ENCODE measurements at places on chromosomes 16 and 17.

DNA sequence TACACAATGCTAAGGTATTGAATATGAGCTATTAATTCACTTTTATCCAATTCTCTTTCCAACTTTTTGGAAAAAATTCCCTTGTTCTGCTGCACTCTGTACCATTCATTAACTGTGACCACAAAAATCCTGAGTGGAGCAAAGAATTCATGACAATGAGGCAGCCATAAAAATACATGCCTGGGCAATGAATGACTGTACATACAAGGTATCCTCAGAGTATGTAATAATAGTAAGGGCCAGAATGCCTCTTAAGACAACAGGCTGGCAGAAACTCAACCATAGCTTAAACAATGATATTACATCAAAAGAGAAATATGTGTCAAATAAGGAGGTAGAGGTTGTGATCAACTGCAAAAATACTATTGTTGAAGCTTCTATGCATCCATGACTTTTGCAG is 74.7 kb upstream of the CA10 start:
- DNase-seq, result no peak

DNA sequence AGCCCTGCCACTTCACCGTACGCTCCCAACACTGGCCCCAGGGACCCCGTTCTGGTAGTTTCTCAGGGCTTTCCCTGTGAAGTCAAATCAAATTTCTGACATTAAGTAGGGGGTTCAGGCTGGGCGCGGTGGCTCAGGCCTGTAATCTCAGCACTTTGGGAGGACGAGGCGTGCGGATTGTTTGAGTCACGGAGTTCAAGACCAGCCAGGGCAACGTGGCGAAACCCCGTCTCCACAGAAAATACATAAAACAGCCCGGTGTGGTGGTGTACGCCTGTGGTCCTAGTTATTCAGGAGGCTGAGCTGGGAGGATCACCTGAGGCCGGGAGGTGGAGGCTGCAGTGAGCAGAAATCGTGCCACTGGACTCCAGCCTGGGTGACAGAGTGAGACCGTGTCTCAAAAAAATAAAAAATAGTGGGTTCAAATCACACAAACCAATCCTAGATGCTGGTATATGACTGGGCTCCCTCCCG is 632 bp downstream of the CYBC1 start:
- DNase-seq, result no peak

- DNase-seq, result no peak
Measured at GRCh38 chr17:30954046-30954830, 16.6 kb upstream of the RNF135 start.

- DNase-seq, result no peak
Measured at GRCh38 chr17:66248285-66248684, 19.1 kb upstream of the APOH start.

DNA sequence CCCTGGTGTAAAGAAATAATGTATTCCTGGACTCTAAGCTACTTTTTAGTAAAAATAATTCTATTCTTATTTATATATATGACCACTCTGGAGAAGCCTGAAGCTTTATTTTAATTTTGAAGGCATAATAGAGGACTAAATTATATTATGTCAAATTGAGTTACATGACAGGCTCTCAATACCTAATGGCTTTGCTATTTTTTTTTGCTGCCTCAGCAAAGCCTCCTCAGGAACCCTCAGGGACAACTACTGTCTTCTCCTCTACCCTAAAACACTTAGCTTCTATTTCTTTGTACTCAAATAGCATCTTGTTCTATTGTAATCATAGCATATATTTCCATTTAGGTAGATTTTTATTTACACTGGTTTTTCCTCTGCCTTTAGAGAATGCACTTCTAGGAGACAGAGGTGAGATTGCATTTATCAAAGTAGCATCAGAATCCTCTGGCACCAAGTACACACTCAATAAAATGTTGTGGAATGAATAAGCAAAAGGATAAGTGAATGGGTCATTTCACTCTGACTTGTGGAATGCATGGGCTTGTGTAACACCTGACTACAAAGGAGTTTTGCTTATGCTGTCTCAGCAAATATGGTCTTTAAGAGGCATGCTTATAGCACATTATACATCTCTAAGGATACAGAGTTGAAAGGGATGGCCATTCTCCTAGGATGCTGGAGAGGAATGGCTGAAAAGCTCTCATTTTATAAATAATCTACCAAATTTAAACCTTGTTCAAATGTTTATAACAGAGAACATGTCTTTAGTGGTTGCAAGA is 605.2 kb downstream of the KCNJ2 start:
- no peak for DNase-seq

GRCh38 chr16:24015923-24016322 is 180.1 kb downstream of the PRKCB start:
- DNase-seq, result no peak

DNA sequence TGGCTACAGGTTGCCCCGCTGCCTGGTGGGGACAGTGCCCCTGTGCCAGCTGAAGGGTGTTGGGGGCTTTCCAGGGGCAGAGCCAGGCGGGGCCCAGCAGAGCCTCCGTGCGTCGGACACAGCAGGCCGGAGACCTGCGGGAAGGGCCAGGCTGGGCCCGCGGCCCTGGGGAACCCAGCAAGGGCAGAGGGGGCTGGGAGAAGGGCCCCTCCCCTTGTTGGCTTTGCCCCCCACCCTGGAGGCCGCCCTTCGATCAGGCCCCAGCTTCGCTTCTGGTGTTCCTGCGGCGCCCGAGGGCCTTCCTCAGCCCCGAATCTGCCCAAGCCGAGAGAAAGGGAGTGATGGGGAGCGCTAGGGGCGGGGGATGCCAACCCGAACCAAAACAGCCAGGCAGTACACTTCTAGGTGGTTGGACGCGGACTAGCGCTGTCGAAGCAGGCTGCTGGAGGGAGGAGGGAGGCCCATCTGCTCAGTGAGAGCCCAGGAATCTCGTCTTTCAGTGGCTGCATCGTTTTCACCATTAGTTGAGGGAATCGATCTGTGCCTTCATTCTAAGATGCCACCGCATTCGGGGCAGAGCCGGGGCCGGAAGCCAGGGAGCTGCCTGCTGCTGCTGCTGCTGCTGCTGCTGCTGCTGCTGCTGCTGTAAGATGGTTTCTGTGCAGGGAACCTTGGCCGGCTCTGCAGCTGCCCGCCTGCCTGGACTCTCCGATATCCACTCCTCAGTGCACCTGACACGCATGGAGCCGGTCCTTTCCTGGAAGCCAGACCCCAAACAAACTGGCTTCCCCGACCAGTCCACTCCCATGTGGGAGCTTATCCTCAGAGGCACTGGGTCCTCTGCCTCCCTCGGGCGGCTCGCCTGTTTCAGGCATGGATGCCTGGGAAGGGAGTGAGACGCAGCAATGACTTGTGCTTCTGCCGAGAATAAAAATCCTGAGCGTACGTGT is 1.7 kb downstream of the JPH3 start:
- DNase-seq, result no peak

DNA sequence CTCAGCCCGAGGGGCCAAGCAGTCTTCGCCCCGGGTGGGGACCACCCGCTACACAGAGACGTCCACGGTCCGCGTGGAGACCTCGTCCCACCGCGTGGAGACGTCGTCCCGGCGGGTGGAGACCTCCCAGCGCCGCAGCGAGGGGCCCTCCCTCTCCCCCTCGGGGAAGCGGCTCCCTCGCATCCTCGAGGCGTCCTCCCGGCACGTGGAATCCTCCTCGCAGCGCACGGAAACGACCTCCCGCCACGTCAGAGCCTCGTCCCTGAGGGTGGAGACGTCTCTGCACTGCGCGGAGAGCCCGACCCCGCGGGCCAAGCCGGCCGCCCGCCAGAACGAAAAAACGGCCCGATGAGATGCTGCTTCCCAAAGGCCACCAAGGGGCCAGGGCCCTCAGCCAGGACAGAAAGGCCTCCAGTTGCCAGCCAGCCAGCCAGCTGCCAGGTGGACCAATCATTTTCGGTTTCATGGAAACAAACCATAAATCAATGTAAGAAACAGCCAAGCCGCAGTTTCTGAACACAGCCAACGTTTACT is 424 bp downstream of the C17orf100 start:
- peak; percentile 32 for DNase-seq

GRCh38 chr17:82734987-82735866 is at the start of gene FN3K:
Gene FN3K, plus strand, starts transcription at chr17:82735615. Its CDS starts 22 bp downstream, at chr17:82735637.
- peak; percentile 40 for DNase-seq

GRCh38 chr16:89115216-89115861 is 21.7 kb downstream of the ACSF3 start:
- DNase-seq, result no peak

GRCh38 chr16:85466304-85466700 is 146.8 kb upstream of the GSE1 start:
- no peak for DNase-seq

- peak; percentile 63 for DNase-seq
Measured at GRCh38 chr16:86884390-86884650, 306.0 kb downstream of the FOXL1 start.

DNA sequence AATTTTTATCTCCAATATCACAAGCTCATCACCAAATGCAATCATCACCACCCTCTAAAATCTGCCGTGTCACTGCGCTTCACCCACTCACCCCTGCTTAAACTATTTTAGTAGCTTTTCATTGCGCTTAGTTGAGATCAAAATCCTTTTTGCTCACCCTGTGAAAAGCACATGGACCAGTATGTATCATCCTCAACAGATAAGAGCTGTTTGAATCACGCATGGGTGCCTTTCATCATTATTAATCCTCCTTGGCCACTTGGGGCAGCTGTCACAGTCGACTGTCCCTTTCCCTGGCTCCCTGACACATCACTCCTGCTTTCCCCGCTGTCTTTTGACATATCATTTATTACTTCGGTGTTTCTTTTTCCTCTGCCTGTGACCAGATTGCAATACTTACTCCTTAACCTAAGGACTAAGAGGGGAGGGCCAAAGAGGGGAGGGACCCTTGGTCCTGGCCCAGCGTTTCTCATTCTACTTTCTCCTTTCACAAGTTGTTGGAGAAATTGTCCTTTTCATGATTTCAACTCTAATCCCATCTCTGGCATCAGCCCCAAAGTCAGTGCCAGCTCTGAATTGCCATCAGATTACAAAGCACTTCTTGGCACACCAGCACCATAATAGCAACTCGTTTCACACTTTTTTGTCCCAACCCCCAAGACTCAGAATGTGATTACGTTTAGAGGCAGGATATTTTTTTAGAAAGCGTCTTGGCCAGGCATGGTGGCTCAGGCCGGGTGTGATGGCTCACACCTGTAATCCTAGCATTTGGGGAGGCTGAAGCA is 8.6 kb upstream of the KDM6B start:
- no peak for DNase-seq

- no peak for DNase-seq
Measured at GRCh38 chr17:83179374-83179773, 100.0 kb downstream of the METRNL start.

DNA sequence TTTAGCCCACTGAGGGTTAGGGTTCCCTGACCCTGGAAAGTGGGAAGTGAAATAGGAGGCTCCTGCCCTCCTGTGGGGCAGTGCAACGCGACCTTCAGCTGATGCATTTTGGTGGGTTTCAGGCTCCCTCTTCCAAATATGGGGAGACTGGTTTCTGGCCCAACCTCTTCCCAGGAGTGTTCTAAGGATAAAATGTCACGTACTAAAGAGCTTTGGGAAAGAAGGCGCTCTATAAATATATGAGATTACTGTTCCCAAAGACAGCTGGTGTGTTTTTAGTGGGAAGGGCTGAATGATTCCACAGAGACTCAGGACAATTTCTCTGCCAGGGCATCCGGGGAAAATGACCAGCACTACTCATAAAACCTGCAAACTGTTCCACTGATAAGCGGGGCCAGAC is 9.8 kb downstream of the SLC35B1 start:
- no peak for DNase-seq

- no peak for DNase-seq
Measured at GRCh38 chr16:11278681-11279628, 2.2 kb downstream of the PRM1 start.
